Glomerular endothelial cell (primary cell): ENCODE measurements at places on chromosomes 2 and 18.
A peak's percentile ranks its signal among the peaks of the same experiment; 100 is the strongest.

DNA sequence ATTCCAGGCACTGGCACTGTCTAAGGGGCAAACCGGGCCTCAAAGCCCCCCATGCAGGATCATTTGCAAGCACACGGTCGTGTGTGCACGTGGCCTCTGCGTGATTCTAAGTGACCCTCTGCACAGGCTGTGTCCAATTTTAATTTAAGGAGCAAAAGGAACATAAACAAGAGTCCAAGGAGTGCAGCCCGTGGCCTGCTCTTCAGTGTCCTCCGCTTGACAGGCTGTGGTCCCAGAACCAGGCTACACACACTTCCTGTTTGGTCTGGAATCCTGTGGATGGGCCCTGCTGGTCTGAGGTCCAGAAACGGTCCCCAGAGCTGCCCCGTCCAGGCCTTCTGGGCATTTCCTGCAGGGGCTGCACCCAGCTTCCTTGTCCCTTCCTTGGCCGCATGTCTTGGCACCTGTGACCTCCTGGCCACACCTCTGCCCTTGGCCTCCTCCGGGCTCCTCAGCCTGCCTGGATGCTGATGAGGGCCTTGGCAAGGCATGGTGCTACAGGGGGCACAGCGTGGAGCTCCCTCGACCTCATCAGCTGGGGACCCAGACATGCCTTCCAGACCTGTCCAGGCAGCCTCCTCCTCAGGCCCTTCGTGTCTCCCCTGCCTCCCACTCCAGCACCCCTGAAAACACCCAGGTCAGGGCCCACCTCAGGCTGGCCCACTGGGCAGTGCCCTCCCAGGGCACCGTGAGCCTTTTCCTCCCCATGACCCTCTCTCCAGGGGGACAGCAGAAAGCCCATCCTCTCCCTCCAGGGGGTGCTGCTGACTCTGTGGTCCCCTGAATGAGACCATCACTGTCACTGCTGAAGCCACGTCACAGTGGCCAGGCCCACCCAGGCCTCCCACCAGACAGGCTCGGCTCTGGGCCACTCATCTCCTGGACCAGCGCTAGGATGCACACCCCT lies 136.4 kb upstream of the GPC1 start:
- no peak for DNase-seq

- DNase-seq: no peak
These were observed 146.0 kb upstream of the PGAP1 start for GRCh38 chr2:197072533-197072932.

- no peak for DNase-seq
These were observed 153.6 kb downstream of the ATP9B start for GRCh38 chr18:79222790-79223189.

DNA sequence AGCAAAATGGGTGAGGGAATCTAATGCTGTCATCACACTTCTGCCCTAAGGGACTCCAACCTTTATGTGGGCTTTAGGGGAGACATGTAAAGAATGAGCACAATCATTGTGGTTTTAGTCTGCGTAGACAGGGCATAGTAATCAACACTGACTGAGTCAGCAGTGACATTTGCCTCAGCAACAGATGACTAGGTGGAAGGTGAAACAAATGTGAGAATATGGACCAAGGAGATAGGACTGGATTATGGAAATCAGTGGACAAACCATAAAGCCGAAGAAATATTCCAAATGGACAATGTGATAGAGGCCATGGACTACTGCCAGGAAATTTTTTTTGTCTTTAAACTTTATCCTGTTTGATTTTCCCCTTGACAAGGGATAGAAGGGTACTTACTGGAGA lies 83.9 kb downstream of the PDK1 start:
- DNase-seq: no peak

GRCh38 chr18:23936381-23936958 lies 78.1 kb upstream of the TTC39C start:
- DNase-seq: no peak

- no peak for DNase-seq
These were observed 90.1 kb downstream of the NFATC1 start for GRCh38 chr18:79485788-79486355.

- DNase-seq: no peak
These were observed 5.4 kb downstream of the SCLY start for GRCh38 chr2:238066218-238066617.

DNA sequence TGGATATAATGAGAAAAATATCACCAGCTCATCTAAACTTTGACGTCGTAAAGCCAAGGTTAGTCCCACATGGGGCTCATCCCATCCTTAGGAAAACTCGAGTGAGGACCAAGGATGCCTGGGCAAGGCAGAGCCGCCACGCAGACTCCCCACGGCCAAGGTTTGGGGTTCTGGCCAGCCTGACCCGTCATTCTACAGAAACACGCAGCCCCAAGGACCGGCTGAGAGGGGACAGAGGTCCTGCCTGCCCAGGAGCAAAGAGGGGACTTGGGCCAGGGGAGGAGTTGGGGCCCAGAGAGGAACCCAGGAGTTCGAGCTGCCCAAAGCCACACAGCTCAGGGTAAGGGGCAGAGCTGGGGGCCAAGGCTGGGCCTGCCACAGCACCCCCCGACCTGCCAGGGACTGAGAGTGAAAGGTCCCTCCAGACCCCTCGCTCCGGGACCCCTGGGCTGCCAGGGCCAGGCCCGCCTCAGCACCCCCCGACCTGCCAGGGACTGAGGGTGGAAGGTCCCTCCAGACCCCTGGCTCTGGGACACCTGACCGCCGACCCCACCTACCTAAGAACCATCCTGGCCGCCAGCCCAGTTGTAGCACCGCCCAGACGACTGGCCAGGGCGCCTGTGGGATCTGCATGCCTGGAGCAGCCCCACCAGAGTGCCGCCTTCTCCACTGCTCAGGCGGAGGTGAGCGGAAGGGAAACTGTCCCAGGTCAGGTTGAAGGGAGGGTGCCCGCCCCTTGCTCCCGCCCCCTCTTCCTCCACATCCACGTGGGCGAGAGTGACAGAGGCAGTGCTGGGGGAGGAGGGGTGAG lies at the start of gene PDCD1:
PDCD1 (minus strand) TSS at position 689 of the 811 bp plus-strand sequence; CDS start at position 633, 56 bp downstream.
- no peak for DNase-seq

- peak; percentile 90 for DNase-seq
These were observed 123.3 kb downstream of the LTBP1 start for GRCh38 chr2:33069894-33070651.

GRCh38 chr2:168524005-168524404 lies 67.9 kb downstream of the CERS6 start:
- DNase-seq: no peak

DNA sequence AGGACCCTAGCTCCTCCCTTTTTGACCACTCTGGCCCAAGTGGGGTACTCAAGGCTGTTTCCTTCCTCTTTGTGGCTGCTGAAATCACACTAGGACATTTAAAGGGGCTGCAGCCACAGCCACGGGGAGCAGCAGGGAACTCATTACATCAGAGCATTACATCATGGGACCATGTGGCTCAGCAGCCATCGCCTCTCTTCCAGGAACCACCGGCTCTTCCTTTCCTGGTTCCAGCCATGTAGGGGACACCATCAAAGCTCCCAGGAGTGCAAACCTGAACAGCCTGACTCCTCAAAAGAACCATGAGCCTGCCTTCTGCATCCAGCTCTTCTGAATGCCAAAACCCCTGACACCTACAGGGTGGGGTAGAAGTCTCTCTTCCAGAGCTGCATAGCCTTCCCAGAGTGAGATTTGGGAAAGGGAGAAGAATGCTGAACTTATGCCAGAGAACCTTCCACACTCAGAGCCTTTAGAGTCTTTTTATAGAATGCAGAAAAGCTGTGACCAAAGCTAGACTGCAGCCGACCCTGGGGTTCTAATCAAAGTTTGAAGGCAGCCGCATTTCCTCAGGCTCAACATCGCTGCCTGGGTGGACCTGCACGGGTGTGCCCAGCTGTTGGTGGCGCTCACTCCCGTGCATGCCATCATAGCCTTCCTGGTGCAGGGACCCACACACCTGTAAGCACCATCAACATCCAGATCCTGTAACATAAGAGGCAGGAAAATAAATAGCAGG lies 121.7 kb downstream of the KLHL29 start:
- DNase-seq: no peak

DNA sequence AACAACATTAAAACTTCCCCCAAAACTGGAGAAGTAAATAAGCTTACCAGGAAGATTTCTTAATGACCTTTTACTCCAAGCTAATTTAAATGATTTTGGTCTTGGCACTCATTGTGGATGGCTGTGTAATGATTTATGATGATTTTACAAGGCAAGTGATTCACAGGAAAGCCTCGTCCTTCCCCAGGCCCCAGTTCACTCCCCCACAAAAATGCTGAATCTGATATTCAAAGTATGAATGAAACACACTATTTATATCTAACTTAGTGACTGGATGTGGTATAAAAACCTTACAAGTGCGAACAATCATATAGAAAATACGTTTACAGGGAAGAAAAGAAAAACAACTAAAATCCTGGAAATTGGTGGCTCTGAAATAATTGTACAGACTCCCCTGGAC lies 49.8 kb downstream of the ZNF516 start:
- no peak for DNase-seq

DNA sequence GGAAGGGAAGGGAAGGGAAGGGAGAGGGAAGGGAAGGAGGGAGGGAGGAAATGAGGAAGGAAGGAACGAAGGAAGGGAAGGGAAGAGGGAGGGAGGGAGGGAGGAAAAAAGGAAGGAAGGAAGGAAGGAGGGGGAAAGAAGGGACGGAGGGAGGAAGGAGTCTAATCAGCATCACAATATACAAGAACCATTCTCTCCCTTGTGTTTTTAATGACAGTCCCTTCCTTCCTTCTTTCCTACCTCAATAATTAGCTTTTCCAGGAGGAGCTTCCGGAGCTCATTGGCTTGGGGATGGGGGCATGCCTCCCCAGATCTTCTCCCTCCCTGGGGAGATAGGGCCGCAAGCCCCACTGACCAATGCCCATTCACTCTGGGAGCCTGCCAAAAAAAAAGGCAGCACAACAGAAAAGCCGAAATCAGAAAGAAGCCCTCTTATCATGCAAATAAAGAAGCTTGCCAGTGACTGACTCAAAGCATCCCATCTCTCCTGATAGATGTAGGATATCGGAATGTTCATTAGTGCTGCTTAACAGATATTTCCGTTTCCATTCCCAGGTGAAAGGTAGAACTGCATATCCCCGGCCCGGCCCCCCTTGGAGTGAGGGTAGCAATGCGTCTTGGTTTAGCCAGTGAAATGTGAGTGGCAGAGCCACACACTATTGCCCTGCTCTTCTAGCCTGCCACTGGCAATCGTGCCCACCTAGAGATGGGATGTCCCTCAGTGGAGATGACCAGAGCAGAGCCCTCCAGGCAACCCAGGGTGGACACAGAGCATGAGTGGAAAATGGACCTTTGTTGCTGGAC lies 17.8 kb upstream of the SMAD7 start:
- DNase-seq: no peak

- DNase-seq: no peak
These were observed 135.5 kb downstream of the UXS1 start for GRCh38 chr2:106058469-106059137.

GRCh38 chr2:72934683-72935610 lies 17.6 kb downstream of the EMX1 start:
- DNase-seq: no peak

GRCh38 chr2:201073071-201073470 lies 1.3 kb downstream of the NDUFB3 start:
- DNase-seq: no peak

DNA sequence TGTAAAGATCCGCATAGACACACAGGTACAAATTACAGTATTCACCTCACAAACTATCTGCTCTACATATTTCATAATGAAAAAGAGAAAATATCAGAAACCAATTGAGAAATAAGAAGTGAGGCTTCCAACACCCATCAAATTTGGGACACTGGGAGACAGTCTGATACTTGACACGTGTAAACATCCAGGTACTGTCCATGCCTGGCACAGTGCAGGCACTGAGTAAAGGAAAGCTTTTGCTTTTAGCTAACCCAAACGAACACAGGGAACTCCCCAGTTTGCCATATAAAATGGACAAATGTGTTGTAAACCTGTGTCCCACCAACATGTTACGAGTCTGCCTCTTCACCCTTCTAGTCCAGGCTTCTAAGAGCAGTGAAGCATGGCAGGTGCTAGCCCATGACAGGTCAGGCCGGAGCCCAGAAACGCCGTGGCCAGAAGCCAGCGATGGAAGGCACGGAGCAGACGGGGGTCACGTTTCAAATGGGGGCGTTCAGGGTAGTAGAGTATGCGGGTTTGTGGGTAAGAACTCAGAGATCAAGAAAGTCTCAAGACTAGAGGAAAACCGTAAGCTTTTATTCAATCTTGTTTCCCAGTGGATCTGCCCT lies 27.0 kb downstream of the CDH2 start:
- no peak for DNase-seq

DNA sequence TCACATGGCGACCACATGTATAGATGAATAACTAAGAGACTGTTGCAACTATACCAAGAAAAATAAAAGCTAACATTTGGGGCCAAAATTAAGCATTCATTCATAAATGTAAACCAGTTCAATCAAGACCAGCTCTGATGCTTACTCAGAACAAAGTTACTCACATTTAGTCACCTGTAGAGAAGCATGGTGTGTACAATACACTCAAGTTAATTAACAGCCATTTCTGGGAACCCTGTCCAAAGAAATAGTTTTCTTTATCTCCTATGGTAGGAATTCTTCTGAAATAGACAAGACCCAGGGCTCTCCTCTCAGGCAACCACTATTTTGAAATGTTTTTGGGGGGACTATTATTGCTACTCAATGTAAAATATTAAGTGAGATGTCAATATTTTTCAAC lies 1.6 kb downstream of the SCN3A start:
- DNase-seq: no peak

DNA sequence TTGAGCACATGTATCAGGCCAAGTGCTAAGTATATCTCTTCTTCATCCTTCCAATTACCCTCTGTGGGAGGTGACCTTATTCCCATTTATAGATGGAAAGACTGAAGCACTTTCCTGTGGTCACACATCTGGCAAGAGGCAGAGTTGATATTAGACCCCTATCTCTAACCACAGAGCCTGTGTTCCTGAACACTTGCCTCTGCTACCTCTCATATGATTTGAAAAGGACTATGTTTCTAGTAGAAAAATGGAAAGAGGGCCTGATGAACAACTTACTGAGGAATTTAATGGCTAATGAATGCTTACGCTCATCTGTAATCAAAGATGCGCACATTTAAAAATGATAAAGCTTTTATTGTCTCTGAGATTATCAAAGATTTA lies 46.2 kb upstream of the DYNC2LI1 start:
- no peak for DNase-seq

DNA sequence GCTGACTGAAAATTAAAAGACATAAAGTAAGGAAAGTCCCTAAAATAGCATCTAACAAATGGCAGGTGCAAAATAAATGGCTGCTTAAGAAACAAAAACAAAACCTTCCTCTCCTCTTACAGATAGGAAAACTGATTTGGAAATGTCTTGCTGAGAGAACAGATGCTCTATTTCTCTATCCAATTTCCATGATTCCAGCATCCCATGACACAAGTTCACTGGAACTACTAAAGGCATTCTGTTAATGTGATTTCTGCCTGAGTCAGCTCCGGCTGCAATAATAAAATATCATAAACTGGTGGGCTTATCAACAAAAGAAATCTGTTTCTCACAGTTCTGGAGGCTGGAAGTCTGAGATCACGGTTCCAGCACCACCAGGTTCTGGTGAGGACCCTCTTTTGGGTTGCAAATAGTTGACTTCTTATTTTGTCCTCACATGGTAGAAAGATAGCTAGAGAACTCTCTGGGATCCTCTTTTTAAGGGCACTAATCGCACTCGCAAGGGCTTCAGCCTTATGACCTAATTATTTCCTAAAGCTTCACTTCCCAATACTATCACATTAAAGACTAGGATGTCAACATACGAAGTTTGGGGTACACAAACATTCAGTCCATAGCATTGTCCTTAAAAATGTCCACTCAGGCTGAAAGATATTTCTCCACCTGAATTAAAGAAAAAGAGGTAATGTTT lies 78.2 kb upstream of the GALNT3 start:
- no peak for DNase-seq

GRCh38 chr2:54483426-54483825 lies 27.3 kb downstream of the SPTBN1 start:
- DNase-seq: no peak

- DNase-seq: no peak
These were observed 45.5 kb downstream of the KIF5C start for GRCh38 chr2:148920559-148920958.
